Bladder microvascular endothelial cell (primary cell): ENCODE measurements at places on chromosomes 2 and 18. TPM values are rescaled to one million over a fixed set of nuclear protein-coding genes. Genes with fewer than 3 reads are reported as not detected.

The RGPD4 gene
- total RNA-seq: not detected in 2 replicates

The TSHZ1 gene
- total RNA-seq: 6.5 and 12.1 TPM in 2 replicates

The CUL3 gene
- total RNA-seq: 44.2 and 102 TPM in 2 replicates

The REG3G gene
- not detected in 2 replicates for total RNA-seq

The OR6B2 gene
- total RNA-seq: not detected in 2 replicates

The SKOR2 gene
- total RNA-seq: not detected in 2 replicates

The RSAD2 gene
- total RNA-seq: 1.9 and 5.3 TPM in 2 replicates

The ME2 gene
- total RNA-seq: 29.0 and 55.8 TPM in 2 replicates

The SLC66A3 gene
- 24.4 and 25.3 TPM in 2 replicates for total RNA-seq

The ICA1L gene
- total RNA-seq: 1.5 and 1.9 TPM in 2 replicates

The GAREM1 gene
- 0.16 and 0.63 TPM in 2 replicates for total RNA-seq

The COBLL1 gene
- 3.6 and 7.9 TPM in 2 replicates for total RNA-seq

The ALMS1 gene
- total RNA-seq: 5.5 and 11.3 TPM in 2 replicates

The AGXT gene
- under 0.01 TPM in 1 of 2 replicates, not detected in the other for total RNA-seq

The GRB14 gene
- 0.32 and 1.3 TPM in 2 replicates for total RNA-seq

The POLR1A gene
- total RNA-seq: 6.6 and 30.4 TPM in 2 replicates
